ENCODE measurements at places on chromosomes 16 and 17.

- DNase-seq: no peak
Observed at GRCh38 chr17:32215696-32216095, 49.9 kb upstream of the RHBDL3 start.

DNA sequence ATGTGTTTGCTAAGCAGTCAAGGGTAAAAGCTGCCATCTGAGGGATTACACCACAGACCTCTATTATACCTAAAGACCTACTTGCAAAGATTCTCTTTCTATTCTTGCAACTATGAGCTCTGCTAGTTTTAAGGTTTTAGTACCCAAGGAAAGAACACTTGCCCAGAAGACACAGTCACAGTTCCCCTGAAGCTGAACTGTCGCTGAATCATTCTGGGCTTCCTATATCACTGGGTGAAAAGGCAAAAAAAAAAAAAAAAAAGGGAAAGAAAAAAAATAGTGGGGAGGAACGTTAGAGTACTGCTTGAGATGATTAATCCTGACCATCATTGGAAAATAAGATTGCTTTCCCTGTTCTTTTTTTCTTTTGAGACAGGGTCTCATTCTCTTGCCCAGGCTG lies 37.9 kb downstream of the LYRM1 start:
- DNase-seq: peak; percentile 42

- no peak for DNase-seq
Observed at GRCh38 chr16:22942811-22943210, 128.8 kb downstream of the HS3ST2 start.

- DNase-seq: peak; percentile 35
Observed at GRCh38 chr17:76252040-76252954, 12.0 kb upstream of the RNF157 start.

DNA sequence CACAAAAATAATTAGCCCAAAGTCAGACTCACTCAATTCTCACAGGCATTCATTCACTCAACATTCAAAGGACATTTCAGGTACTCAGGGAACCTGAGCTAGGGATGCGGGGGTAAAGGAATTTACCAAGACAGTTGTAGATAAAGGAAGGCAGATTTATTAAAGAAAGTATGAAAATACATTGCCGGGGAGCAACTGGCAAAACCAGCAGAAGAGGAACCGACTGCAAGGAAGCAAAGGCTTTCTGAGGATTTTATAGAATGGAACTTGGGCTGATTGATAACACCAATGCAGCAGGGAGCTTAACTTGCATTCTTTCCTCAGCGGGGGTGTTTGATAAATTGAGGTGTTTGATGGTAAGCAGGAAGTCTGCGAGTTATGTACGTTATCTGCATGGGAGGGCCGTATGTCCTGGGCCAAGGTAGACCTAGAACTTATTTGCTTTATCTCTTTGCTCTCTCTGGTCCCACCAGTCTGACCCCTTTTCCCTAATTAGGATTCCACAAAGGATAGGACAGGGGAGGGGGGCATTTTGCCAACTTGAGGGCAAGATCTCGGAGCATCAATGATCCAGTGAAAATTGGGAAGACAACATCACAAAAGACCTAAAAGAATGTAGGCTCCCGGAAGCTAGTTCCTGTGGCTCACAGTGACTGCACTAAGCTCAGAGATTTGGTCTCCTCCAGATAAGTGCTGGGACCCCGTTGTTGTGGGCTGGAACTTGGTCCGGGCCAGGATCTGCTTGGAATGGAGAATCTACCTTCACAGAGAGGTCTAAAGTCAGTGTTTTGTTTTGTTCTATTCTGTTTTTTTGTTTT lies 5.8 kb upstream of the MT3 start:
- no peak for DNase-seq

- DNase-seq: peak; percentile 22
Observed at GRCh38 chr16:80803339-80804055, 901 bp downstream of the CDYL2 start.

DNA sequence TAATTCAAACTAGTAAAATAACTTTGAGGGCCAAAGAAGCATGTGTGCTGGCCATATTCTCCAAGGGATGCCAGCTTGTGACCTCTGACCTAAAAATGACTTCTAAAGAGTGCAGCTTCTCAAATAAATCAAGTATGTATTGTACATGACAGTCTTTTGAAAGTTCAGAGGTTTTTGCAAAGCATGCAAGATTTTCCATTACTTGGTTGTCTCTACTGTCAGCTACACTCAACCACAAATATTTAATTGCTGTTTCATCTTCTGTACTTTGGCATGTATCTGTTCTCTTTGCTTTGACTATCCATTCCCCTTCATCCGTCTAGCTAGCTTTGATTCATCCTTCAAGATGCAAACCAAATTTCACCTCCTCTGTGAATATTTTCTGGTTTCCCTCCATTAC lies 121.9 kb upstream of the HS3ST2 start:
- peak; percentile 31 for DNase-seq

DNA sequence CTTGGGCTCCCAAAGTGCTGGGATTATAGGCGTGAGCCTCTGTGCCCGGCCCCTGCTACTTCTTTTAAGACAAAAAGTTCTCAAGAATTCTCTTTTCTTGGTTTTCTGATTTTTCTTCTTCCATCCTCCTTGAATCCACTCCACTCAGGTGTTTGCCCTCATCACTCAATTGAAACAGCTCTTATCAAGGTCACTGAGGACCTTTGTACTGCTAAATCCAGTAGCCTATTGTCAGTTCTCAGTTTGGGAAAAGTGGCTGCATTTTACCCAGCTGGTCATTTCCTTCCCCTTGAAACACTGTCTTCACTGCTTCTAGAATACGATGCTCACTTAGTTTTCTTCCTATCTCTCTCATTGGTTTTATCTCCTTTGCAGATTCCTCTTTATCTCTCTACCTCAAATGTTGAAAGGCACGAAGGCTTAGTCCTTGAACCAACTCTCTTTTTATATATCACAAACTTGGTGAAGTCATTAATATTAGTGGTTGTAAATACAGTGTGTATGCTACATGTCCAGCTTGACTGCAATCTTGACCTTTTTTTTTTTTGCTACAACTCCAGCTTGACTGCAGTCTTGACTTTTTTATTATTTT lies 29.8 kb downstream of the ZNRF1 start:
- no peak for DNase-seq

GRCh38 chr17:29733166-29733565 lies 110.5 kb upstream of the CORO6 start:
- DNase-seq: no peak

- DNase-seq: no peak
Observed at GRCh38 chr17:64247836-64248235, 15.2 kb downstream of the TEX2 start.

DNA sequence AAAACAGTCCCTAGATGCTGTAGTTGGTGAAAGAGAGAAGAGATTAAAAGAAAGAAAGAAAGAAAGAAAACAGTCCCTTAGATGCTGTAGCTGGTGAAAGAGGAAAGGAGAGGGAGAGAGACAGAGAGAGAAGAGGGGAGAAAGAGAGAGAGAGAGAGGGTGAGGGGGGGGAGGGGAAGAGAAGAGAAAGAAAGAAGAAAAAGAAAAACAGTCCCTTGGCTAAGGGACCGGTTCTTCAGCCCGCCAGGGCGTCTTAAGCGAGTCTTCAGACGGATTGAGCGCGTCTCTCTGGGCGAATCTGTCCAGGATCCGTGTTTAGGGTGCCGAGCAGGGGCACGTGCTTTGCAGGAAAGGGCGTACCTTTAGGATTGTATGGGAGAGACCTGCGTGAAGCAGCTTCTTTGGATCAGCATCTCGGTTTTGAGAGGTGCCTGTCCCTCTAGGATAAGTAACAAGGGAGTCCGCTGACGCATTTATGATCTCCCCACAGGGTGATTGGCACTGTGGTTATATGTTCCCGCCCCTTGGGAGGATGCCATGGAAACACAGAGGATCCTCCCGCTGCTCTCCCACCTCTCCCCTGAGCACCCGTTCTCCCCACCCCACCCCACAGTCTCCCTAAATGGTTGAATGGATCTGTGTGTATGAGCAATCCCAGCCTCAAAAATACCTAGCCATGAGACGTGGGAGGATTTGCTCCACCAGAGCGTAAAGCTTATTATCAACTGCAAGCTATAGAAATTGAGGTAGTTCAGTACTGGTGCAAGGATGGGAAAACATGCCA lies 16.7 kb downstream of the GNGT2 start:
- peak; percentile 68 for DNase-seq

DNA sequence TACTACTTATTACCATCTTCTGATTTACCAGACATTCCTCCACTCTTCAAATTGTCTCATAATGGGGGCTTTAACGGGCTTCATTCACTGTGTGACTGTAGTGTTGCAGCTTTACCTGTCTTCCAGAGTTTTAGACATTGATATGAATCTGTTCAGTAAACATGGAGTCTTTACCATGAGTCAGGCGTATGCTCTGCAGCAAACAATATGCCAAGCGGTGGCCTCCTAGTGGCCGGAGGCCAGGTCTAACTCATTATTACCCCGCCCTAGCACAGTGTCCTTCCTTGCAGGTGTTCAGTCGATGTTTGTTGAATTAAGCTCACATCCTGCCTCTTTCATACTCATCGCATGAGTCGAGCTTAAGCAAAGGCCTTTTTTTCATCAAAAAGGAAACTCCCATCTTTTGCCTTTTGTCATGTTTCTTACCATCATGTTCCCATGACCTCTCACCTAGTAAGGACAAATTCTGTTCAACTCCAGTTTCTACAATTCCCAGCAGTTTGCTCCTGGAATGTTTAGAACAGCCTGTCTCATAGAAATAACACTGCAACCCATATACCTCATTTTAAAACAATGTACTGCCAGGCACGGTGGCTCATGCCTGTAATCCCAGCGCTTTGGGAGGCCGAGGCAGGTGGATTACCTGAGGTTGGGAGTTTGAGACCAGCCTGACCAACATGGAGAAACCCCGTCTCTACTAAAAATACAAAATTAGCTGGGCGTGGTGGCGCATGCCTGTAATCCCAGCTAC lies 39.4 kb downstream of the TUBD1 start:
- peak; percentile 75 for DNase-seq

DNA sequence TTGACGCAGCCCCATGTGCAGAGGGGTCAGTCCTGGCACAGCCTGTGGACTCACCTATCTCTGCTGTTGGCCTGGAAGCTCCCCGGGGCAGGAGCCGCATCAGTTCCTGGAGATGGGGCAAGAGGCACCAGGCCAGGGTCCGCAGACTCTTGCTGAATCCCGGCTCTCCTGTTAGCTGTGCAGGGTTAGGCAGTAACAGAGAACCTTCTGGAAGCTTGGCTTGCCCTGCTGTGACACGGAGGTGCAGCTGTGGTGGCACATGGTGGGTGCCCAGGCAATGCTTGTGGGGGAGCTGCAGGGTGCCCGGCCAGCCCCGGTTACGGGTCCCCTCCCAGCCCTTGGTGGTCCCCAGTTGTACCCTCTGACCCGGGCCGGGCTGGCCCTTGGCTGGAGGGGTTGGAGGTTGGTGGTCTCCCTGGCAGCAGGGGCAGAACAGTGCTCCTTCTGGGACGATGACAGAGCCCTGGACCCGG lies 26.0 kb upstream of the ZNF469 start:
- no peak for DNase-seq

DNA sequence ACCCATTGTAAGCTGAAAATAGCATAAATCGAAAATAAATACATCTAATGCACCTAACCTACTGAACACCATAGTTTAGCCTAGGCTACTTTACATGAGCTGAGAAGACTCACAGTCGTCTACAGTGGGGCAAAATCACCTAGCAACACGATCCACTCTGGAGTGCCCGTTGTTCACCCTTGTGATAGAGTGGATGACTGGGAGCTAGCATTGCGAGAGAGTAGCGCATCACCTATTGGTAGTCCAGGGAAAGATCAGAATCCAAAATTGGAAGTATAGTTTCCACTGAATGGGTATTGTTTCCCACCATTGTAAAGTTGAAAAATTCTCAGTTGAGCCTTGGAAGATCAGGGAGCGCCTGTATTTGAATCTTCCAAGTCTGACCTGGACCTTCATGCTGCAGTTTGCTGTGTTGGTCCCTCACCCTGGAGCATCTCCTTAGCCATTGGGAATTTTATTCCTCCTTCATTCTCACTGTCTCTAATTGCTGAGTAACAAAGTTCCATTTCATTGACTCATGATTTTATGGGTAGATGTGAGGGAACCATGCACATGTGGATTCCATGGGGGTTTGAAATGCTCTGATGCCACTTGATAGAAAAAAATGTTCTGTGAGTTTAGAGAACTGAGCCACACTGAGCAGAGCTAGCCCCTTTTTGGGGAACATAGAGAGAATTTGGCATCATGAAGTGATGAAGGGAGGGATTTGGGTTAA lies 19.6 kb downstream of the AKAP1 start:
- DNase-seq: peak; percentile 72

DNA sequence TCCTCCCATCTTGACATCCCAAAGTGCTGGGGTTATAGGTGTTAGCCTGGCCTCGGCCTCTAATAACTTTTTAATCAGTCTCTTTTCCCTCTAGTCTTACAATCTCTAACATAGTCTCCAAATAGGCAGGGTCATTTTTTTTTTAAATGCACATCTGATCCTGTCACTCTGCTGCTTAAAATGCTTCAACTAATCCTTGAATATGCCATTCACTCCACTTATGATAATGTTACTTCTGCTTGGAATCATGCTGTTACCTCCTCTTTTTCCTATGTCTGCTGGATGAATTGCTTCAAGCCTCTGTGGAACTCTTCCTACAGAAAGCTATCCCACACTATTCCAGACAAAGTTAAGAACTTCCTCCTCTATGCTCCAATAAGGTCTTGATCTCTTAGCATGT lies 22.8 kb downstream of the CRLF3 start:
- DNase-seq: no peak

DNA sequence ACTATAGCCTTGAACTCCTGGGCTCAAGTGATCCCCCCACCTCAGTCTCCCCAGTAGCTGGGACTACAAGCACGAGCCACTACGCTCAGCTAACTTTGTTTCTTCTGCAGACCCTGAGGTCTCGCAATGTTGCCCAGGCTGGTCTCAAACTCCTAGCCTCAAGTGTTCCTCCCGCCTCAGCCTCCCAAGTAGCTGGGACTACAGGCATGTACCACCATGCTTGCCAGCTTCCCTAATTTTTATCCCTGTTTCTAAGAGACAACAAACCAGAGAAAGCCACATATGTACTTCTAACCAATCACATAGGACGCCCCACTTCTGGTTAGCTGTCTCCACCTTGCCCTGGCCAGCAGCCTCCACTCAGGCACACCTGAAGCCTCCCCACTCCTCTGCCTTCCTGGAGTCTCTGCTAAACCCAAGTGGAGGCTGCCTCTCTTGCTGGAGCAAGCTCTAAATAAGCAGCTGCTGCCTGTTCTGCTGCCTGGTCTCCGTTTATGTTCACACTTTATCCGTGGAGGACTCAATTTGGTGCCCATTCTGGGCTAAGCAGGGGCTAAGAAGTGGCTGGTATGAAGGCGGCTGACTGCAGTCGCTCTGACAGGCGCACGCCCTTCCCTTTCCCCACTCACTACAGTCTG lies 24.7 kb downstream of the NSMCE1 start:
- DNase-seq: no peak

GRCh38 chr17:7549401-7550055 lies 670 bp downstream of the TNFSF12 start:
- no peak for DNase-seq
